ENCODE measurements at places on chromosomes 16 and 17. TPM values are rescaled to one million over a fixed set of nuclear protein-coding genes. Genes with fewer than 3 reads are reported as not detected.

The PKD1 gene
- total RNA-seq, result 99.4 TPM

The PLD6 gene
- 12.4 TPM for total RNA-seq

The APOBR gene
- total RNA-seq, result 4.1 TPM

The SYT17 gene
- 1.1 TPM for total RNA-seq

The PABPN1L gene
- total RNA-seq, result not detected

The NKD1 gene
- total RNA-seq, result 2.4 TPM

Measured in mesenteric fat pad (tissue), 1 donor.